Pons (tissue), 1 donor: ENCODE measurements at places on chromosomes 11 and 22.

DNA sequence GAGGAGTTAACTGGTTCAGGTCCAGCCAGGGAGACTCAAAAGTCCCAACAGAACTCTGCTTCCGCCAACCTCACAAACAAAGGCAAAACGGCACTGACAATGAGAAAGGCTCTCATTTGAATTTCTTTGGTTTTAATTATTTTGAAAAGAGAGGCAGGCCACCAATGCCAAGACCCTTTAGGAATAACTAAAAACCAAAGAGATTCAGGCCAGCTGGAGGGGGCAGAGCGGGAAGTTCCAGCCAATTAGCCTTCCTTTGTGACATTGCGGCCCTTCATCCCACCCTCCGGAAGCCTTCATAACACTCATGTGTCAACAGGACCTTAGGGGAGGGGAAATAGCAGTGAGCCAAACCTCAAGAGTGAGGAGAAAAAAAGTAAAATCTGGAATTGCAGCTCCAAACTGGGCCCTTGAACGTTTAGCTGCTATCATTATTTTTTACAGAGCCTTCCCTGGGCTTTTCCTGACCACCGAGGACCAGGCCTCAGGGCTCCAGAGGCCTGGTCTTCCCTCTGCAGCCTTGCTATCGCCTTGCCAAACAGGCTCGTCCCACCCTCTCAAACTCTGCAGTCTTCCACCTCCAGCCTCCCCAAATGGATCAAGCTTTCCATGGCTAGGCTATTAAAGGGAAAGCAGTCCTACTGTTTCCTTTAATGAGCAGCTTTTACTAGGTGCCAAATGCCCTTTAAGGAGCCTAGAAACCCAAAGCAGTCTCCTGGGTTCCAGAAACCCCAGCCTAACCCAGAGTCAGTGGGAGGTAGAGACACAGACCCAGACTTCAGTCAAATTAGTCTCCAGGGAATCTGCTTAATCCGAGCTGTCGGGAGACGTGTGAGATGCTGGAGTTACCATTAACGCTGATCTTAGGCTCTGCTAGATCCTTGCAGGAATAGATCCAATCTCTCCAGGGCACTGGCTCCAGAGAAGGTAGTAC, 114.2 kb downstream of the CCDC34 start:
- DNase-seq: peak; percentile 30

DNA sequence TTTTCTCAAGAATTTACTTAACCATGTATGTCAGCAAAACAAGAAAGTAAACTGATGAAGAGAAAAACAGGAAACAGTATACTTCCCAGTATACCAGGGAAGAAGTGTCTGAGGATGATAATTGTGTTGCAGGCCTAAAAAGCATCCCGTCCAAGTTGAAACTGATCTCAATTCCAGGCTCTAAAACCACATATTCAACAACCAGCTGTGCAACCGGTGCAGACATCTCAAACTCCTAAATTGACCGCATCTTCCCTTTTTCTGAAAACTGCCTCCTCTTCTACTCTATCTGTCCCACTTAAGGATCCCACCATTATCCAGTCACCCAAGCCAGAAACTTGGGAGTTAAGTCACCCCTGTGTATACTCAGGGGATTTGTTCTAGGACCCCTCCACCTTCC, 47.2 kb downstream of the CCDC83 start:
- DNase-seq: no peak

DNA sequence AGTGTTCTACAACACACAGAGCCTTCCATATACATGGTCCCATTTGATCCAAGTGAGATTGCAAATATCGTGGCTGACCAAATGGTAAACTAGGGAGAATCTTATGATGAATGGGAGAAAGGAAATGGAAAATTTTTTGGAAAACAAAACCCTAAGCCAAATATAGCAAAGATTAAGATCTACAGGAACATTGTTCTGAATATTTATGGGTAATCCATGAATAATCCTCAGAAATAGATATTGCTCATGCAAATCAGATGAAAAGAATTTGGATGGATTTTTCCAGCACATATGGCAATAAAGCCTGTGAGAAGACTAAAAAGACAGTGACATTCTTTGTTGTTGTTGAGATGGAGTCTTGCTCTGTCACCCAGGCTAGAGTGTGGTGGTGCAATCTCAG, 21.7 kb upstream of the PRDM10 start:
- DNase-seq: no peak

GRCh38 chr11:85685820-85686459, at the start of gene CCDC89:
CCDC89 (minus strand) TSS chr11:85686195; CDS start chr11:85686130, 65 bp downstream.
- DNase-seq: peak; percentile 93

DNA sequence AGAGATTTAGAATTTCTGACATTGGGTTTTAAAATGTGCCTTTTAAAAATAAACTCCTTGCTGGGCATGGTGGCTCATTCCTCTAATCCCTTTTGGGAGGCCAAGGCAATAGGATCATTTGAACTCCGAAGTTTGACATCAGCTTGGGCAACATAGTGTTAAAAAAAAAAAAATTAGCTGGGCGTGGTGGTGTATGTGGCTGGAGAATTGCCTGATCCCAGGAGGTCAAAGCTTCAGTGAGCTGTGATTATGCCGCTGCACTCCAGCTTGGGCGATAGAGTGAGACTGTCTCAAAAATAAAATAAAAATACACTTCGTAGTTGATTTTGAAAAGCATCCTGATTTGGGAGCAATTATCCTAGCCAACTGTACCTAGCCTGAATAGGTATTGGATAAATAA, 3.4 kb upstream of the APLP2 start:
- DNase-seq: no peak
